ENCODE measurements at places on chromosomes 5 and 9. TPM values are rescaled to one million over a fixed set of nuclear protein-coding genes. Genes with fewer than 3 reads are reported as not detected.

GRCh38 chr9:26399556-26399955, 493.0 kb downstream of the CAAP1 start:
- DNase-seq, result no peak

- no peak for DNase-seq
These were observed 30.2 kb downstream of the FOXI1 start for GRCh38 chr5:170135796-170136490.

DNA sequence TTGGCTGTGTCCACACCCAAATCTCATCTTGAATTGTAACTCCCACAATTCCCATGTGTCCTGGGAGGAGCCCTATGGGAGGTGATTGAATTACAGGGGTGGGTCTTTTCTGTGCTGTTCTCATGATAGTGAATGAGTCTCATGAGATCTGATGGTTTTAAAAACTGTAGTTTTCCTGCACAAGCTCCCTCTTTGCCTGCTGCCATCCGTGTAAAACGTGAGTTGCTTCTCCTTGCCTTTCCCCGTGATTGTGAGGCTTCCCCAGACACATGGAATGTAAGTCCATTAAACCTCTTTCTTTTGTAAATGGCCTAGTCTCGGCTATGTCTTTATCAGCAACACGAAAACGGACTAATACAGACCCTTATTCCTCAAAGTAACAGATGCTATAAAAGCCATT, 94.1 kb downstream of the DOCK2 start:
- no peak for DNase-seq

- DNase-seq, result no peak
These were observed 1.8 kb upstream of the ENG start for GRCh38 chr9:127856094-127856728.

DNA sequence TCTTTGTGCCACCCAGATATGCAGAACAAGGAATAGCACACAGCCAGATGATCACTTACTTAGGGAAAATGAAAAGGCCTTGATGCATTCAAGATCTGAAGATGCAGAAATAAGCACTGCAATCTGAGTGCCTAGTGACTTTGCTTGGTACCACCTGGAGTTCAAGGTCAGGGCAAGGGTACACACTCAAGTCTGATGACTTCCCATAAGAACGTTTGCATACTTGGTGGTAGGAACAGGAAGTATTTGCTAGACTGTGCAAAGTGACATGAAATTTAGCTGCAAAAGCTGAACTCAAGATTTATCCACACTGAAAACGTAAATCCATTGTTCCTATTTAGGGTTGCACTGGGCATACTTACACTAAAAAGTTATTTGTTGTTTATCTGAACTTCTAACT, 177.1 kb downstream of the PIK3R1 start:
- no peak for DNase-seq

DNA sequence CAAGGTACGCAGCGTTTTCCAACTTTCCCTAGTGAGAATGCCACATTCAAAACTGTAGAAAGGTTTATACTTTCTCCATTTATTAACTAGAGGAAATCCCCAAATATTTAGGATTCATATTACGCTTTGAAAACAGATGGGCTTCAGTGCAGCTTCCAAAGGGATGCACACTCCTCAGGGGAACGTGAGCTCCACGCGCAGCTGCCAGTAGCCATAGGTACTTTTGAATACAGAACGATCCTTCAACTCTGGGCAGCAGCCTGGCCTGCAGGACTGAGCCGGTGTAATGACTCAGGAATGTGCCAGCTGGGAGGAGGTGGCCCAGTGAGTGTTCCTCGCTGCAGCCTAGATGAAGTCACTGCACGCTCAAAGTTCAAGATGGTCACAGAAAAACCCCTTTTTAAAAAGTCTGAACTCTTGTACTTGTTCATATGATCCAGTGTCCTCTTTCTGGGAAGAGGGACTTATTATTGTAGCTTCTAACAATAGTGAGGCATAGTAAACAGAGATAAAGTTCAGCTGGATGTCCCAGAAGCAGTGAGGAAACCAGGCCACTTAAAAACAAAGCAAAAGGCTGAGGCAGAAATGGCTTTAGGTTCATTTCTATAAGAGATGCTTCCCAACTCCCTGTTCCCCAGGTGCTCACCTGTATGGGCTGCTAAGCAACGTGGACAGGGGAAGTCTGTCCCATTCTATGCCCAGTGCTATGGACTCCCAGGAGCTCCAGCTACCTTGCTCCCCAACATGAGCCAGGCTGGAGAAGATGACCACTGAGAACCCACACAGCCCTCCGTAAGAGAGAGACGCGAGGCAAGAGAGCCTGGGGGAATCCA, 130.0 kb downstream of the LHFPL2 start:
- DNase-seq, result no peak

DNA sequence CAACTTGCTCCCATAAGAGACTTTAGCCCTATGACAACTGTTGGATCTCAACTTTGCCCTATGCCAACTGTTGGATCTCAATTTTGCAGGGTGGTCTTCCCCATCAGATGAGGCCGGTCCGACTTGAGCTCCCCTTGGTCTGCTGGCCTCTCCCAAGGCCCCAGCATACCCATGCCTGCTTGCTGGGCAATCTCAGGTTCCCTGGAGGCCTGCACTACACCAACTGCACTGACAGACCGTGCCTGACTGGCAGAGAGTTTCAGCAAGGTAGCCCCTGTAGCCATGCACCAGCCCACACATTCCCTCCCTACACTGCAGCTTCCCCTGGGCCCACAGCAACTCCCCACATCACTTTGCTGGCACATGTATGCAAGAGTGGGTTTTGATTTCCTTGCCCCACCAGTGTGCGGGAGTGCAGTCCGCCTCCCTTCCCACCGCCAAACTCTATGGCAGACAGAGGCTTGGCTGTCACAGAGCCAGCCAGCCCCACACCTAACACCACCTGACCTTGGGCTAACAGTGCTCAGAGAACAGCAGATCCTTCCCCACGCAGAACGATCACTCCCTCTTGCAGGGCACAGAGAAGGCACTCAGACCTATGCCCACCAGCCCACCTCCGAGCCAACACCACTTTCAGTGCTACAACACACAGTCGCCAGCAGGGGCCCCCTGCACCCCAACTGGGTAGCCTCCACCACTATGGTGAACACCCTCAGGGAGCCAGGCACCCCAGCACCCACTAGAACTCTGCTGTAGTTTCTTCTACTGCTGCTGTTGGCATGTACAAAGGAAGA, 279.9 kb upstream of the COX7C start:
- no peak for DNase-seq

DNA sequence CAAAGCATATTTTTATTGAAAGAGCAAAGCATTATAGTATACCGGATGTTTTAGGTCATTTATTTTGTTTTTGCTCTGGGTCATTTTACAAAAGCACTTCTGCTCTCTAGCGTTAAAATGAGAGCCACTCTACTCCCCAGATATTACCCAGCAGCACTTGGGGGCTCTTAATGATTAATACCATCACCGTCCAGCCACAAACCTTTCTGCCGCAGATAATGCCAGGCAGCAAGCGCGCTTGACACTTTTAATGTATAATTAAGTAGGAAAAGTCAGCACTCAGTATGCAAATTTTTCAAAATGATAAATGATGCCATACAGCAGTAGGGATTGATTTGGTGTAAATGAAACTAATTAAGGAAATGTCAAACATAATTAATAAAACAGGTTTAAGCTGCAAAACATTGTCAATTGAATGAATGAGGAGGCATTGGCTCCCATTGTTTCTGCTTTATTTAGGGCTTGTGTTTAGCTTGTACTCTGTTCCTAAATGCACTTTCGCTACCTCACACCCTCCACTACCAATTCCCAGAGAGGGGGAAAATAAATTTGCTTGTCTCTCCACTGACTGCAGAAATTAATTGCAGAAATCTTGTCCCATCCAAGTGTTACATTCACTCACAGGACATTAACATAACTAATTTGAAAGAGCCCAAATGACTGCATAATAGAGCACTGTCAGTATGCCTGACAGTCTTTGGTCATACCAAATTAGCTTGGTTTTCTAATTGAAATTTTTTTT, 358.8 kb upstream of the ARRDC3 start:
- no peak for DNase-seq

- DNase-seq, result no peak
These were observed 1093.3 kb upstream of the CDH6 start for GRCh38 chr5:30100148-30100713.

GRCh38 chr9:13847270-13847669, 466.7 kb downstream of the NFIB start:
- no peak for DNase-seq

- no peak for DNase-seq
These were observed 50.4 kb upstream of the MVB12B start for GRCh38 chr9:126276056-126276728.

GRCh38 chr5:154351141-154351540, 94.7 kb upstream of the SAP30L start:
- no peak for DNase-seq

DNA sequence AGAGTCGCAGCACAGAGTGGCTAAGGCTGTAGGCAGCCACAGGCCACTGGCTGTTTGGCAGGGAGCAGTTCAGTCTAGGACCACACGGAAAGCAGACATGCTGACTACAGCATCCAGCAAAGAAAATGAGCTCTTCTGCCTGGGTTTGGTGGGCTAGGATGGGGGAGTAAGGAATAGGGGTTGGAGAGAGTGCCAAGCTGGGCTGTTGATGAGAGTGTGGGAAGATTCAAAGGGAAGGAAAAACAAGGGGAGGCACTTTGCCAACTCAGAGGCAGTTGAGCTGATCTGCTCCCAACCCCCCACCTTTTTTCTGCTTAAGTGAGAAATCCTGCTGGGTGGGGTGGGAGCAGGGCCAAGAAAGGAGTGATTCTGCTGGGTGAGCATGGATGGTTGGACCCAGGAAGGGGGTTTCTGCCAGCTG, 35.9 kb downstream of the SVEP1 start:
- no peak for DNase-seq

DNA sequence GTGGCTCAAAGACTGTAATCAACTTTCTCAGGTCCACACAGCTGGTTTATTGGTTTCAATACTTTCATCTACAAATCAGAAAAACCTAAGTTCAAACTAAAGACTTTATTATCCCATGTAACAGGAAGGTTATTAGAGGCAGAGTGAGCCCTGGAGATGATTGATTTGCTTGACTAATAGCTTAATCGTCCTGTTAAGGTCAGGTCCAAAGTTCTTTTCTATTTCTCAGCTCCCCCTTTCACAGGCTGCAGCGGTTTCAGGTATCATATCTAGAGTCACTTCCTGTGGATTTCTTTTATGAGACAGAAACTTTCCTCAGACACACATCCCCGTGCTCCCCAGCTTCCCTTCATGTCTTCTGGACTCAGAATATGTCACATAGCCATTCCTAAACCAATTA, 166.4 kb downstream of the PRELID2 start:
- DNase-seq, result no peak

- DNase-seq, result no peak
These were observed 104.2 kb downstream of the RAPGEF6 start for GRCh38 chr5:131530706-131531331.

DNA sequence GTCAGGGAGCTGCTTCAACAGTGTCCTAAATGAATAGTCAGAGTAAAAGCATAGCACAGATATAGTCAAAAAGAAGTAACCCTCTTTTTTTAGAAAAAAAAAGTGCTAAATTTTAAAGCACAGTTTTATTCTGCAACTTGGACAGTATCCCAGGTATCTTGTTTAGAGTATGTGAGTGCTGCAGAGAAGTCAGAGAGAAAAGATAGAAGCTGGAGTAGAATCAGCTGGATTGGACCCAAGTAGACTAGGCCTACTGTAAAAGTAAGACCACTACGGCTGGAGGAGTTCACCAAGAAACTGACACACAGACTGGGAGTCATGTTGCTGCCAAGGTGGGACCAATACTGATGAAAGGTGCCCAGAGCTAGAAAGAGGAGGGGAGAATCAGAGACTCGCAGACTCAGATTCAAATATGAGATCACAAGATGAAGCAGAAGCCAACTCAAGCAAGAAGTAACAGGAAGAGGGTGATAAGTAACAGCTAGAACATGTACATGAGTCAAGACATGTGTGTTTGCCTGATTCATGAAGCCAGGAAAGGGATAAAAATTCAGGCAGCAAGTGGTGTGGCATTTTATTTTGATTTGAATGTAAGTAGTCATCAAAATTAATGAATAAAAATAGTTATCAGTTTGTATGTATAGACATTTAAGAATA, 25.6 kb upstream of the TUSC1 start:
- no peak for DNase-seq

GRCh38 chr5:149357370-149358293, at the start of gene PCYOX1L:
TSS of gene PCYOX1L (plus strand) at chr5:149358046. CDS start at chr5:149358069, 23 bp downstream.
- peak; percentile 95 for DNase-seq

GRCh38 chr9:29475471-29475870, 1902.2 kb upstream of the C9orf72 start:
- DNase-seq, result no peak

DNA sequence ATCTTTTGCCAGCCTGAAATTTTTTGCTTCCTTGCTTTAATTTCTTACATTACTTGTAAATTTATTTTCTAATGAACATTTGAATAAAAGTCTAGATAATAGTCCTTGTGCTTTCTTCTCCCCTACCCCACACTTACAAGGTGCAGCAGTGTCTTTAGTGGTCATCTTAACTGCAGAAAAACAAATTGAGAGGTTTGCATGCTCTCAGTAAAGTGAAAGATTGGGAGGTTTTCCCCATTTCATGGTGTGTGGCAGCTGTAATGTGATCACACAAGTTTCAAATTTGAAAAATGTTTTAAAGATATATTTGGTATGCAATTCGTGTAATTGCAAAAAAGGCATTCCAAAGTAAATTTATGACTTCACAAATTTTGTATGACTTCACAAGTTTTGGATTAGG, 14.7 kb downstream of the APC start:
- no peak for DNase-seq

- DNase-seq, result no peak
These were observed 2.7 kb downstream of the PTGES start for GRCh38 chr9:129750013-129750638.

Gene QRFP
- total RNA-seq, result not detected

Gene HAPLN1
- 0.44 TPM for total RNA-seq

Gene PCDHGB4
- total RNA-seq, result 8.0 TPM

Gene IL4
- not detected for total RNA-seq

Gene ANKRD31
- 1.0 TPM for total RNA-seq

Gene FOXD4L6
- total RNA-seq, result not detected

Gene NPR3
- 1.4 TPM for total RNA-seq

Gene BARHL1
- total RNA-seq, result not detected

Gene PHF24
- 1.7 TPM for total RNA-seq

Gene UGT3A1
- not detected for total RNA-seq

Gene ENHO
- 0.36 TPM for total RNA-seq

Gene CFAP157
- 1.5 TPM for total RNA-seq

All from ureter (tissue), 1 donor.